ENCODE measurements at places on chromosomes 2 and 18. TPM values are rescaled to one million over a fixed set of nuclear protein-coding genes. Genes with fewer than 3 reads are reported as not detected.

The SIX3 gene
- not detected for total RNA-seq

The SERPINB2 gene
- total RNA-seq, result not detected

The PLCL1 gene
- total RNA-seq, result 0.14 TPM

The CYS1 gene
- total RNA-seq, result 0.45 TPM

The TUBB8B gene
- total RNA-seq, result not detected

The TRABD2A gene
- total RNA-seq, result 18.3 TPM

The BMP10 gene
- total RNA-seq, result not detected

The FOXI3 gene
- not detected for total RNA-seq

The IL1RL1 gene
- 57.7 TPM for total RNA-seq

The EPAS1 gene
- total RNA-seq, result 84.7 TPM

The SEMA4F gene
- total RNA-seq, result 5.3 TPM

The GPBAR1 gene
- 2.6 TPM for total RNA-seq

The TTN gene
- 0.07 TPM for total RNA-seq

The ICOS gene
- total RNA-seq, result 93.6 TPM

The ABCB11 gene
- total RNA-seq, result not detected

The FAM110C gene
- 0.90 TPM for total RNA-seq

The LDLRAD4 gene
- 19.5 TPM for total RNA-seq

DNA sequence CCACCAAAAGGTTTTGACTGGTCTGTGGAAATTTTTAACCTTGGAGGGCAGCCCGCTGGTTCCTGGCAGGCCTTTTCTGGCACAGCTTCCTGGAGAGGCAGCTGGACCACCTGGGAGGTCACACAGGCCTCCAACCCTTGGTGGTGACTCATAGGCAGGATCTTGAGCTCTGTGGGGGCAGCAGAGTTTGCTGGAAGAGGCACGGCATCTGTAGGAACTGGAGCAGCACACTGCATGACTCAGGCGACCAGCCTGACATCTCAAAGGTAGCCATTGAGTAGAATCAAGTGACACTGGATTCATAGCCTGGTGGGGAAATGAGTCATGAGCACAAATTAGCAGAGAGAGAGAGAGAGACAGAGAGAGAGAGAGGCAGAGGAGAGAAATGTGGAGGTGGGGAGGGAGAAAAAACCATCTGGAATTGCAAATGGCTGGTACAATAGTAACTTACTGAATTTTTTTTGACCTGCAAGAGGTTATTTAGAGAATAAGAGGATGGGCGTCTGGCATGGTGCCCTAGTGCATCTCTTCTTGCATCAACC lies 57.4 kb downstream of the TRPM8 start:
- DNase-seq, result no peak

DNA sequence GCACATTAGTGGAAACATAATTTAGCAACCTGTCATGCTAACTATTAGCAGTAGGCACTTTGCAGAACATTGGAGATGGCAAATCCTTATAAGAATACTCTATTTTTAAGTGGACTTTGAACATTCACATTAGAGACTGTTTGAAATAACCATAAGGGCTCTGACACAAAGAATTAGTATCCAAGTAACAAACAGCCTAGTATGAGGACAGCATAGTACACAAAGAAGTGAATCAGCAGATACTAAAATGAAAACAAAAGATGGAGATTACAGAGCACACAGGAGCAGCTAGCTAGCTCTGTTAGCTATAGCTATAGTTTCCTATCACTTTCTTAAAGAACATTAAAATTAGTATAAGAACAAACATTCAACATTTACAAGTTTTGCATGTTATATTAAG lies 256.3 kb upstream of the SPOPL start:
- no peak for DNase-seq

DNA sequence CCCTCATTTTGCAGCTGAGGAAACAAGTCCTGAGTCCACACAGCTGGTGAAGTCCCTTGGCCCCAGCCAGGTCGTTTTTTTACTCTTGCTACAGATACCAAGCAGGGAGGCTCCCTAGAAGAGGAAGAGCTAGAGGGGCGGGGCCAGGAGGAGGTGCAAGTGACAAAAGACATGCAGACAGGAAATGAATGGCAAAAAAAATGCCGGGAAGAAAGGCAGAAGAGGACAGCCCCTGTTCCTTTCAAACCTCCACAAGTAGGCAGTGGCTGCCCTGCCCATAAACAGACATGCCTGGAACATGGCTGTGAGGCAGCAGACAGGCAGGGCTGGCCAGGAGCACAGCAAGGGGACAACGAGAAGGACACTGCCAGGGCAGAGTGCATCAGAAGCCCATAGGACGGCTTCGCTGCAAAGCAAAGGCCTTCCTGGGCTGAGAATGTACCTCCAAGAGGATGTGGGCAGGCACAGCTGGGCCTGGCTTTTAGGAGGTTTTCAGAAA lies 108.7 kb downstream of the ZBTB7C start:
- DNase-seq, result peak; percentile 60

DNA sequence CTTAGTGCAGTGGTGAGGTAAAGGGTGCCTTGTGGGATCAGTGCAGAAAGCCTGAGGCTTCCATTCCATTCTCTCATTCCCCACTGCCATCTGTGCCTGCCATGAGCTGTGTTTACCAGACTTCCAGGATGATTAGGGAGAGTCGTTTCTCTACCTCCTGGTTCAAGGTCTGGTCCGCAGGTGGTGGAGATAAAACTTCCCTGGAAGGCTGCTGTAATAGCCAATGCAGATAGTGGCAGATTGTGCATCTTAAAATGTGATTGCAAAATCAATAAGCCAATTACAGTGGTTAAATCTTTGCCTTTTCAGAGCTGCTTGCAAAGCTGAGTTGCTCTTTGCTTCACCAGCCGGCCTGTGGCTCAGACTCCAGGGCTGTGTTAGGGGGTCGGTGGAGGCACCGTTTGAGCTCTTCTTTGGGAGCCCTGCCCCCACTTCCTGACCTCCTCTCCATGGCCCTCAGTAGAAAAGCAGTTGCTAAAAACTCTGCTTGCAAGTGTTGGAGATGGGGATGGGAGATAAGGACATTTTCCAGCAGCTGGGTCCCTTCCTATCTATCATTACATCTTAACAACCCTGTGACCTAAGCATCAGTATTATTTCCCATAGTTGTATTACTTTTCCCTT lies 95.2 kb upstream of the HS6ST1 start:
- DNase-seq, result no peak

- DNase-seq, result no peak
Measured at GRCh38 chr2:119179202-119179601, 20.7 kb upstream of the C1QL2 start.

DNA sequence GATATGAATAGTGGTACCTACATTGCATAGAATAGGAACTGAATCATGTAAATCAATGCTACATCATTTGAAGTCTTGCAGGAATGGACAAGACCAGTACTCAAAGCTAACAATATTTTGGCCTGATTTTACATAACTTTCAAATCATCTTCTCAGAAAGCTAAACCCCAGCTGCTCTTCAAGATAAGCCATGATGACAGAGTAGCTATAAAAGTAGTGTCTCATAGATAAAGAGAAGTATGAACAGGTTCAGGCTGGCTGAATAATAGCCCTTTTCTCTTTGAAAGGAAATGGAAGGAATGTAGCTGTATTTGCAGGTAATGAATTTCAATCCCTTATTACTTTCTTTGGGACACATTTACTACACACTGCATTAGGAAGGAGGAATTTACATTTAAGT lies 28.2 kb downstream of the TSPYL6 start:
- no peak for DNase-seq

- no peak for DNase-seq
Measured at GRCh38 chr18:58870621-58871020, 5.9 kb downstream of the ZNF532 start.

- no peak for DNase-seq
Measured at GRCh38 chr18:13359210-13359609, 140.7 kb downstream of the LDLRAD4 start.

GRCh38 chr2:130878316-130878715 lies 41.6 kb downstream of the ARHGEF4 start:
- DNase-seq, result no peak

DNA sequence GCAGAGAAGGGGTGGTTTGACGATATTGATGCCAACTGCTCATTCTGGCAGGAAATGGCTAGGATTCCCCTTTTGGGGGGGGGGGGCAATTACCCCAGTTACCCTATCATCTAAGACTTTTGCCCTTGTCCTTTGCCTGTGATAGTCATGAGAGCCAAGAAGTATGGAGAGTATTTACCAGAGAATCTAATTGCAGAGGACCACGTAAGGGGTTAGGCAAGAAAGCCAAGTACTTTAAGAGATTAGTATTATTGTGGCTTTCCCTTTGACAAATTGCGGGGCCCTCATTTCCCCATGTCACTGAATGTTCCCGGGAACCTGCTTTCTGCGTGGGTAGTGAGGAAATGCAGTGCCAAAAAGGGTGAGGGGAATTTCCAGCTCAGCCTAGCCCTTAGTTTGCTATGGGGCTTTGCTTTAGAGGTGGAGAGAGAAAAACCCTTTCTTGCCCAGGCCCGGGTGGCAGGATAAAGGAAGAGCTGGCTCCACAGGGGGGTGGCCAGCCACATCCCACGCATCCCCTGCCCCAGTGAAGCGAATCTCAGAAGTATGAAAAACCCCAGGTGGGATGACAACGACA lies 1.5 kb downstream of the AQP4 start:
- DNase-seq, result no peak

- DNase-seq, result no peak
Measured at GRCh38 chr2:44839370-44839769, 102.1 kb upstream of the SIX3 start.

DNA sequence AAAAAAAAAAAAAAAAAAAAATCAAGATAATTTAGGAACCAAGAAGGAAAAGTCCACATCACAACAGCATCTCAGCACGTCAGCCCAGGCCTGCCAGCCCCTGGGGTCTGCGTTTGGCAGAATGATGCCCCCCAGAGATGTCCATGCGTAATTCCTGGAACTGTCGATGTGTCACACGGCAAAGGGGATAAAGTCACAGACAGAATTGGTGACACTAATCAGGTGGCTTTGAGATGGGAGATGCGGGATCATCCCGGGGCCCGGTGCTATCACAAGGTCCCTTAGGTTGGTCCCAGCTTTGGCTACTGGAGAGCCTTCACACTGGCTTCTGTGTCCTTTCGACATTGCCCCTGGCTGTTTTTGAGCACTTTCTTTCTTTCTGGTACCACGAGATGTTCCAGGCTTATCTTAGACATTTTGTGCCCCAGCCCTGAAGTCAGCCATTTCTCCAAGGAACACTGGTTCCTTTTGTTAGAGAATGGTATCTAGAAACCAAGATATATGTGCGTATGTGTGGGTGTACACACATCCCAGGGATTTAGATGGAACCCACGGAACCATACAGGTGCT lies 20.7 kb downstream of the RAMP1 start:
- no peak for DNase-seq

- no peak for DNase-seq
Measured at GRCh38 chr2:112782234-112782799, 2.0 kb downstream of the IL1A start.

GRCh38 chr2:239727776-239728600 lies 297.2 kb downstream of the NDUFA10 start:
- no peak for DNase-seq

- DNase-seq, result no peak
Measured at GRCh38 chr2:228629251-228629650, 447.8 kb upstream of the SPHKAP start.

DNA sequence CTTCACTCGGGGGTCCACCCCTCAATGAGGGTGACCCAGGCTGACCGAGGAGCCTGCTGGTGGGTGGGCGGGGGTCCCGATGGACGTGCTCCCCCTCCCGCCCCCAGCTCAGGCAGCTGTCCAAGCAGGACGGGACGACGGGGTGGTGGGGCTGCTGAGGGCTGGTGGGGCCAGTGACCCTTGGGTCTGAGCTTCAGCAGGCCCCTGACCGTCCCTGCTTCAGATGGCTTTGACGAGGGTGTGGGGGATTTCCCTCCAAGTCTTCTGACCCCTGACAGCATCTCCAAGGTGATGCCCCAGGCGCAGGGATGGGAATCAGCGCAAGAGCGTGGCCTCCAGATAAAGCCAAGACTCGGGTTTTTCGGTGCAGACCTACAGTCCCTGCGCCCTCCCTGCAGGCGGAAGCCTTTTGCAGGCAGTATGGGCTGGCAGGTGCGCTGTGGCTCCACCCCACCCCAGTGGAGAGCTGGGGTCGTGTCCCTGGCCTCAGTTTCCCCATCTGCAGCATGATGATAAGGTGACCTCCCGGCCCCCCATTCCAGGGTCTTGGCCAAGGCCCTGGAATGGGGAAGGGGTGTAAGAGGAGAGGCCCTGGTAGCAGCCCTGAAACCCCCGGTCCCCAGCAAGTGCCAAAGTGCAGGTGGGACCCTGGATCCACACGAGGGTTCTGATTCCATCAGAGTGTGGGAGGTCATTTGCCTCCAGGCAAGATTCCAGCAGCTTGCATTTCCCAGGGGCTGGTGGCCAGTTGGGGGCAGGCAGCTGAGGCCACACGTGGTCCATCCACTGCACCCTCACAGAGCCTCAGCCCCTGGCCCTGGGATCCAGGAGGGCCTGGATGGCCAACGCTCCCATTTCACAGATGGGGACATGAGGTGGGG lies 8.7 kb downstream of the CROCC2 start:
- DNase-seq, result no peak

DNA sequence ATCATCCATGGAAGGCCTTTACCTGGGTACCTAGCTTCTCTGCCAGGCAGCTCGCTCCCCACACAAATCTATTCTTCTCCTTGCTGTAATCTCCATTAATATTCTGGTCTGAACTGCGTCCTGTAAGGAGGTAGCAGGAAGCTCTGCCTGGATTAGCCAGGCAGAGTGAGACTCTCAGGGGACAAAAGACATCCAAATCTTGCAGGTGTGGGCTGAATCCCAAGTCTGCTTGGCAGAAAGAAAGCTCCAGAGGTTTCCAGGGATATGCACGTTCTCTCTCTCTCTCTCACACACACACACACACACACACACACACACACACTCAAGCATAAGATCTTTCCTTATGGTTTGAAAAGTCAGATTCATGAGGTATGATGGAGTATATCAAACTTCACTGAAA lies 66.5 kb downstream of the THNSL2 start:
- no peak for DNase-seq

DNA sequence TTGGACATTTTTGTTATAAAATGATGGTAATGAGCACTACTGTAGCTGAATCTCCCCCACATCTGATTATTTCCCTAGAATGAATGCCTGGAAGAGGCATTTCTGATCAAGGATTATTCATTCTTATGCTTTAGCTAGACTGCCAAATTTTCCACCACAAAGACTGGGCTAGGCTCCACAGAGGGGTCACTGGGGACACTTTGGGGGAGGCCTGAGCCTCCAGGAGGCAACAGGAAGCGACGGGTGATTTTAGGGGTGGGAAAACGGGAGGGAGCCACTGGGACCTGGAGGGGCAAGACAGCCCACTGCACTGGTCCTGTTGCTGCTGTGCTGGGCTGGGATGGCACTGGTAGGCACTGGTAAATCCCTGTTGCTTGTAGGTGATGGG lies 2.4 kb upstream of the ASB1 start:
- no peak for DNase-seq

GRCh38 chr2:140502951-140503630 lies 1627.7 kb downstream of the LRP1B start:
- DNase-seq, result no peak

DNA sequence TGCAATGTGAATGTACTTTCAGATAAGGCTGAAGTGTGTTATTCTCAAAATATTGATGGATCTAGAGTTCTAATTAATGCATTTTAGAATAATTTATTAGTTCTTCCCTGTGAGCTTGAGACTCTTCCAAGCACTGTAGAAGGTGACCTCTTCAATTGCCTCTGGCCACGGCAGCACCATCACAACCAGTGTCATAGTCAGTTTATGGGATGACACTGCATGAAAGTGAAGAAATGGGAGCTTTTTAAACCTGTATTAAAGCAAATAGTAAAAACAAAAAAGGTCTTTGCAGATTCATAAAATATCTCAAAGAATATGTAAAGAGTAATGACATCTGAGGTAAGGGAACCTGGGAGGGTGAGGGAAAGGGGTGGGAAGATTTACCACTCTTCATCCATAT lies 52.0 kb downstream of the OXER1 start:
- DNase-seq, result no peak
